Trophoblast cell (in vitro differentiated cells and primary cell): ENCODE measurements at places on chromosomes 5 and 9.

- no peak for DNase-seq
- H3K27me3 ChIP-seq, result no peaks in the 10 kb centered on the region
- H3K27ac ChIP-seq, result no peak overlapping the region
- no peak overlapping the region for H3K4me3 ChIP-seq
- no peaks in the 10 kb centered on the region for H3K4me1 ChIP-seq
Measured at GRCh38 chr5:105503950-105504349, 1941.4 kb upstream of the NUDT12 start.

DNA sequence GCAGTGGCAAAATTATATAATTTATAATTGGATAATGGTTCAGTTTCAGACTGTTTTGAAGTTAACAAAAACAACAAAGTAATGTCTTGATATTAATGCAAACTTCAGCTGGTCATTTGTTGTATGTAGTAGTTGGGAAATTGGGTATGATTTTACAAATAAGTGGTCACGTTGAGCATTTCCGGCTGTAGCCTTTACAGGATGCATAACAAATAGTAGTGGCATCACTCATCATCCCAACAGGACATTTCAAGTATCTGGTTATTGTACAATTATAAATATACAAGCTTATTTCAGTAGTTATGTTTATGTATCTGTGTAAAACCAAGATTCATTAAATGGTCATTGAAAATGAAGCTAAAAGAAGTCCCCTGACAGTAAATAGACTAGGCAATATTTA lies 72.9 kb downstream of the SMIM15 start:
- H3K4me3 ChIP-seq, result no peak overlapping the region
- no peak for DNase-seq
- no peaks in the 10 kb centered on the region for H3K36me3 ChIP-seq
- H3K27ac ChIP-seq, result no peak overlapping the region
- H3K27me3 ChIP-seq, result no peaks in the 10 kb centered on the region

DNA sequence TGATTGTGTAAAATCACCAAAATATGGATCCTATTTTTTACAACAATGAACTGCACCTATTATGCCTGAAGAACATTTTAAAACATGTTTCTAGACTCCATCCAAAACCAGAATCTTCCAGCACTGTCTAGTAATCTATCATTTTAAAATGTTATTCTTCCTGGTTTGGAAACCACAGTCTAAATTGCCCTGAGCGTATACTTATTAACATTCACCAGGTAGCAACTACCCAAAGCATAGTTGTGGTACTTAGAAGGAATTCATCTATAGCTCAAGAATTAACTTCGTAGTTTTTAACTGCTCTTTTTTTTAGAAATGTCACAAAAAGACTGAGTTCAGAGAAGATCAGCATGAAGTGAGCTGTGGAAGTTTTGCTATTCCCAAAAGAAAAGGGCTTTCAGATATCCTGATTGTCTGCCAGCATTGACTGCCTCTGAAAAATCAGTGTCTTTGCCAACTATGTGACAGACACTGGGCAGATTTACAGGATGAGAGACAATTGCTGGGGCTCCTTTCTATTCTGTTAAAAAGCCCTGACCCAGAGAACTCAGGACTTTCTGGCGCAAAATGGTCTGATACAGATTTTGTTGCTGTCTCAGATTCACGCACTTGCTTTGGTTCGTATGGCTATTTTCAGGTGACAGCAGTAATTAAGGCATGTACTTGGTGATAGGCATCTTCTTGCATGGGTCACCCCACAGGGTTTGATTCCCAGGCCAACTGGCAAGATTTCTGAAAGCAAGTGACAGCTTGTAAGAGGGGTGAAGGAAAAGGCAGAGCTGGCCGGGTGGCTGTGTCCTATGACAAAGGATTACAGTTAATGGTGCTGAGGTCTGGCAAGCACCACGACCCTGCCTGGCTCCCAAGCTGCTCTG lies 152.5 kb upstream of the RAI14 start:
- no peaks in the 10 kb centered on the region for H3K27me3 ChIP-seq
- no peak for DNase-seq
- no peak overlapping the region for H3K4me3 ChIP-seq
- H3K36me3 ChIP-seq, result no peaks in the 10 kb centered on the region
- peaks cover 11% of the 10 kb centered on the region for H3K4me1 ChIP-seq

- H3K36me3 ChIP-seq, result no peaks in the 10 kb centered on the region
- peak; percentile 86 for DNase-seq
- H3K4me3 ChIP-seq, result no peak overlapping the region
- no peaks in the 10 kb centered on the region for H3K4me1 ChIP-seq
- H3K27ac ChIP-seq, result no peak overlapping the region
- no peaks in the 10 kb centered on the region for H3K27me3 ChIP-seq
Measured at GRCh38 chr5:160167624-160168165, 48.4 kb upstream of the PWWP2A start.

- H3K4me1 ChIP-seq, result no peaks in the 10 kb centered on the region
- DNase-seq, result no peak
- no peaks in the 10 kb centered on the region for H3K36me3 ChIP-seq
Measured at GRCh38 chr5:71681296-71681695, 37.8 kb upstream of the CARTPT start.

- H3K4me3 ChIP-seq, result no peak overlapping the region
- no peaks in the 10 kb centered on the region for H3K27me3 ChIP-seq
- H3K27ac ChIP-seq, result no peak overlapping the region
- DNase-seq, result no peak
- no peaks in the 10 kb centered on the region for H3K36me3 ChIP-seq
Measured at GRCh38 chr5:61354199-61354598, 22.1 kb downstream of the ZSWIM6 start.

DNA sequence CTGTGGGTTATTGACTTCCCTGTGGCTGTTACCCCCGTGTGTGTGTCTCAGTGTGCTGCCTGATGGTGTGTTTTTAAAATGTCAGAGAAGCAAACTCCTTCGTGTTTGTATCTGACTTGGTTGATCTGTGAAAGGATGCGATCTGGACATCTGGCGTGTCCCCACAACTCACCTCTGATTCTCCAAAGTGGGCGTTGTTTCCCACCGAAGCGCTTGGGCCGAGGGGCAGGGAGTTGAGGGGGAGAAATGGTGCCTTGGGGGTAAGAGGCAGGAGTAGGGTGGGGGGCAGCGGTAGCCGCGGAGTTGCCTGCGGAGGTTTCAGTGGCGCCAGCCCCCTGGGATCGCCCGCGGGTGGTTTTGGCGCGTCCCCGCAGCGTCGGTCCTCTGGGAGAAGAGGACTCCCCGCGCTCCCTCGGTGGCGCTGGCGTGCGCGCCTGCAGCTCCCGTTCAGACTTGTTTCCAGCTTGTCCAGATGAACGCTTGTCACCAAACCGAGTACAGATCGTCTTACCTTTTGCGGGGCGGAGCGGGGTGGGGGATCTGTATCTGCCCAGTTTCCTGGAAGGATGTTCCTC lies 1.1 kb downstream of the MAST4 start:
- H3K27me3 ChIP-seq, result no peaks in the 10 kb centered on the region
- DNase-seq, result peak; percentile 60
- H3K4me3 ChIP-seq, result peak overlapping the region; percentile 82
- H3K27ac ChIP-seq, result no peak overlapping the region
- peaks cover 2% of the 10 kb centered on the region for H3K4me1 ChIP-seq
- H3K36me3 ChIP-seq, result no peaks in the 10 kb centered on the region

GRCh38 chr9:136899196-136899595 lies 12.9 kb downstream of the TRAF2 start:
- no peak for DNase-seq
- peaks cover 10% of the 10 kb centered on the region for H3K4me1 ChIP-seq
- no peak overlapping the region for H3K27ac ChIP-seq
- H3K4me3 ChIP-seq, result no peak overlapping the region
- H3K27me3 ChIP-seq, result no peaks in the 10 kb centered on the region

- H3K4me3 ChIP-seq, result no peak overlapping the region
- H3K27ac ChIP-seq, result no peak overlapping the region
- DNase-seq, result no peak
- no peaks in the 10 kb centered on the region for H3K36me3 ChIP-seq
- no peaks in the 10 kb centered on the region for H3K4me1 ChIP-seq
- no peaks in the 10 kb centered on the region for H3K27me3 ChIP-seq
Measured at GRCh38 chr5:4758550-4758949, 381.6 kb upstream of the ADAMTS16 start.

GRCh38 chr9:23394189-23394588 lies 431.9 kb downstream of the ELAVL2 start:
- H3K4me1 ChIP-seq, result no peaks in the 10 kb centered on the region
- H3K4me3 ChIP-seq, result no peak overlapping the region
- DNase-seq, result no peak
- H3K27me3 ChIP-seq, result no peaks in the 10 kb centered on the region
- H3K36me3 ChIP-seq, result no peaks in the 10 kb centered on the region

- DNase-seq, result no peak
- no peak overlapping the region for H3K4me3 ChIP-seq
- no peaks in the 10 kb centered on the region for H3K27me3 ChIP-seq
- no peak overlapping the region for H3K27ac ChIP-seq
- peaks cover 65% of the 10 kb centered on the region for H3K36me3 ChIP-seq
Measured at GRCh38 chr9:114181607-114182409, 26.5 kb downstream of the COL27A1 start.

- H3K27me3 ChIP-seq, result no peaks in the 10 kb centered on the region
- H3K4me1 ChIP-seq, result peaks cover 4% of the 10 kb centered on the region
- no peaks in the 10 kb centered on the region for H3K36me3 ChIP-seq
- H3K27ac ChIP-seq, result no peak overlapping the region
- no peak for DNase-seq
Measured at GRCh38 chr5:71955723-71956122, 151.6 kb upstream of the MAP1B start.

DNA sequence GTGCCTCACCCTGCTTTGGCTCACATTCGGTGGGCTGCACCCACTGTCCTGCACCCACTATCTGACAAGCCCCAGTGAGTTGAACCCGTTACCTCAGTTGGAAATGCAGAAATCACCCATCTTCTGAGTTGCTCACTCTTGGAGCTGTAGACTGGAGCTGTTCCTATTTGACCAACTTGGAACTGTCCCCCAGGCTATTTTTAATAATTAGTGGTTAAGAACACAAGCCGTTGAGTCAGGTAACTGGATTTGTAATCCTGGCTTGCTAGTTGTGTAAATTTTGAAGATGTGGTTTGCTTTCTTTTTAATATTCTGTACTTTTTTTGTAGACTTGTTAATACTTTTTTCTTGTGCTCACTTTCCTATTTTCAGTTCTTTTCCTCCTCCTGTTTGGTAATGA lies 81.2 kb downstream of the CNTLN start:
- H3K27ac ChIP-seq, result no peak overlapping the region
- DNase-seq, result no peak
- peaks cover 2% of the 10 kb centered on the region for H3K4me1 ChIP-seq
- H3K4me3 ChIP-seq, result no peak overlapping the region
- no peaks in the 10 kb centered on the region for H3K36me3 ChIP-seq
